ENCODE measurements at places on chromosomes 11 and 22. TPM values are rescaled to one million over a fixed set of nuclear protein-coding genes. Genes with fewer than 3 reads are reported as not detected.

CSF2RB gene
- total RNA-seq, result under 0.01 TPM

CHCHD10 gene
- total RNA-seq, result 3.0 TPM

OR5A1 gene
- total RNA-seq, result not detected

RBMXL2 gene
- not detected for total RNA-seq

GNAZ gene
- total RNA-seq, result 7.4 TPM

TNRC6B gene
- 18.1 TPM for total RNA-seq

PANX3 gene
- total RNA-seq, result not detected

CCDC81 gene
- 7.7 TPM for total RNA-seq

SRRD gene
- 13.1 TPM for total RNA-seq

MUC5B gene
- not detected for total RNA-seq

TREH gene
- not detected for total RNA-seq

Data from smooth muscle cell of the umbilical artery (primary cell).